Nephron progenitor cell (in vitro differentiated cells): ENCODE measurements at places on chromosomes 3 and 15.

- DNase-seq = no peak
These were observed 535.7 kb downstream of the AGBL1 start for GRCh38 chr15:86615411-86615810.

- DNase-seq = no peak
These were observed 2.0 kb downstream of the XRN1 start for GRCh38 chr3:142445816-142446254.

GRCh38 chr15:62138124-62138523 lies 27.0 kb downstream of the C2CD4B start:
- no peak for DNase-seq

- DNase-seq = no peak
These were observed 263.7 kb downstream of the GBE1 start for GRCh38 chr3:81497572-81498251.

GRCh38 chr3:134094491-134094890 lies 64.8 kb upstream of the SLCO2A1 start:
- DNase-seq = no peak

GRCh38 chr15:47607695-47608094 lies 109.6 kb upstream of the SEMA6D start:
- no peak for DNase-seq

GRCh38 chr3:98657457-98657856 lies 64.0 kb upstream of the CPOX start:
- peak; percentile 43 for DNase-seq

GRCh38 chr3:74617776-74618175 lies 3.3 kb upstream of the CNTN3 start:
- DNase-seq = no peak

GRCh38 chr15:95912280-95912625 lies 418.2 kb upstream of the NR2F2 start:
- DNase-seq = no peak

DNA sequence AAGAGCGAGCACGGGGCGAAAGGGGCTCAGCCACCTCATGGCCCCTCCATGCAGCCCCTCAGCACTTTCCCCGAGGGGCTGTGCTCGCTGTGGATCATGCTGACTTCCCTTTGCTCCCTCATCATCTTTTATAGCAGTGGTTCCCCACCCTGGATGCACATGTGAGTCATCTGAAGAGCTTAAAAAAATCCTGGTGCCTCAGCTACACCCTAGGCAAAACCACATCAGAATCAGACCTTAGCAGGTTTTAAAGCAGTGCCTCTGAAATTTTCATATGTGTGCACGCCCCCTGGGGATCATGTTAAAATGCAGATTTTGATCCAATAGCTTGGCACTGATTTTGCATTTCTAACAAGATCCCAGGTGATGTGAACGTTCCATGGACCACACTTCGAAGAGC lies 50.9 kb downstream of the FEM1B start:
- no peak for DNase-seq

DNA sequence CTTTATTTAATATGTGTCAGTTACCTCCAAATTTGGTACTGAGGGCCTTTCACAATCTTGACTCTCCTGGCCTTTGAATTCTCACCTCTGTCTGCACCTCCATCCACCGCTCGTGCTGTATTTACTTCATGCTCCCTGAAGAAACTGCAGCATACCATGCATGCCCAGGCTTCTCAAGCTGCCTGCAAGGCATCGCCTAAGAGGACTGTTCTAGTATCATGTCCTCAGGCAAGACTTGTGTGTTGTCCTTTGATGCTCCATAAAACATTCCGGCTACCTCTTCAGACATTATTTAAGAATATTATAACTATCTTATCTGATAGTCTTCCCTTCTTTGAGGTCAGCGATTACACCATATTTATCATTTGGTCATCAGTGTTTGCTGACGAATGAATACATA lies 682.5 kb downstream of the NR2F2 start:
- DNase-seq = no peak

- no peak for DNase-seq
These were observed 181.8 kb downstream of the PDCD6IP start for GRCh38 chr3:33980252-33980651.
